Heart right ventricle (tissue), 16 donors: ENCODE measurements at places on chromosomes 5 and 9. TPM values are rescaled to one million over a fixed set of nuclear protein-coding genes. Genes with fewer than 3 reads are reported as not detected.

GRCh38 chr5:41482715-41483114 lies 27.7 kb downstream of the PLCXD3 start:
- DNase-seq: no peak

GRCh38 chr5:67042176-67043003 lies 154.2 kb downstream of the CD180 start:
- DNase-seq: no peak

- DNase-seq: no peak
Measured at GRCh38 chr5:144458216-144458615, 287.5 kb downstream of the KCTD16 start.

GRCh38 chr9:81053298-81054025 lies 635.9 kb downstream of the TLE1 start:
- DNase-seq: no peak

- no peak for DNase-seq
Measured at GRCh38 chr9:121811140-121811539, 159.7 kb downstream of the DAB2IP start.

- DNase-seq: no peak
Measured at GRCh38 chr5:4295663-4296339, 700.2 kb downstream of the IRX1 start.

DNA sequence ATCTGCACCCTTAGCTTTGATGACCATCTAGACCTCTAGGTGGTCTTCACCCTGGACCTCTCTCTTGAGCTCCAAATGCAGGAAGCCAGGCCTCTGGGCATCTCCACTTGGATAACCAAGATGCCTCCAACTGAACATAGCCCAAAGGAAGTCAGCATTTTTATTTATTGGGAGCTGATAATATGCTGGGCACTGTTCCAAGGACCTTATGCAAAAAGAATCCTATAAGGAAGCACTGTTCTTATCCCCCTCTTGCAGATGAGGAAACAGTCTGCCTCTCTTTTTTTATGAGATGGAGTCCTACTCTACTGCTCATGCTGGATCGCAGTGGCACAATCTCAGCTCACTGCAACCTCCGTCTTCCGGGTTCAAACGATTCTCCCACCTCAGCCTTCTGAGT lies 219.9 kb downstream of the CDK5RAP2 start:
- DNase-seq: no peak

DNA sequence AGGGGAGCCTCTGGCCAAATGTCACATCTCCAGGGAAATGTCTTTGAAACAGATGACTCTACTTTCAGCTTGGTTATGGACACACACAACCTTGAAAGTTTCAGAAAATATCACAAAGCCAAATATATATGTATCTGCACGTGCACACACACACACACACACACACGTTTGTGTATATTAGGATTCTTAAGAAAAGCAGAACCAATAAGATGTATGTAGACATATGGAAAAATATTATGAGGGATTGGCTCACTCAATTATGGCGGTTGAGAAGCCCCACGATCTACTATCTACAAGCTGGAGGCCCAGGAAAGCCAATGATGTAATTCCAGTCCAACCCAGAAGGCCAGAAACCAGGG lies 194.9 kb downstream of the PALM2AKAP2 start:
- no peak for DNase-seq

DNA sequence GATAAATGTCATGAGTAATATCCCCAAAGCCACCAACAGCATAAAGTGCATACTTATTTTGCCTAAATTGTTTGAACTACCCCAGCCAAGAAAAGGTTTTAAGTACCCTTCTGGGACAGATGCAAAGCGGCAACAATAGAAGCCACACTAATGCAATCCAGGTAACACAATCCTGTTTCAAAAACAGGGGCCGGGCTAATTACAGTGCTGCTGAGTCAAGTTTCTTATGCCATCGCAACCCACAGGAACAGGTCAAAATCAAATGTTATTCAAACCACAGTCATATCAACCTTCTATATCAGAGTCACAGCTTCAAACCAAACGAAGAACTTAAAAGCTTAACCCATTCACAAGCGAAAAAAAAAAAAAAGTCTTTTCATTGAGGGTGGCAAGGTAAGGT lies 28.3 kb downstream of the EBF1 start:
- DNase-seq: no peak

GRCh38 chr5:146290318-146290717 lies 48.3 kb upstream of the POU4F3 start:
- DNase-seq: no peak

GRCh38 chr9:95854386-95855020 lies 21.0 kb upstream of the ERCC6L2 start:
- DNase-seq: no peak

DNA sequence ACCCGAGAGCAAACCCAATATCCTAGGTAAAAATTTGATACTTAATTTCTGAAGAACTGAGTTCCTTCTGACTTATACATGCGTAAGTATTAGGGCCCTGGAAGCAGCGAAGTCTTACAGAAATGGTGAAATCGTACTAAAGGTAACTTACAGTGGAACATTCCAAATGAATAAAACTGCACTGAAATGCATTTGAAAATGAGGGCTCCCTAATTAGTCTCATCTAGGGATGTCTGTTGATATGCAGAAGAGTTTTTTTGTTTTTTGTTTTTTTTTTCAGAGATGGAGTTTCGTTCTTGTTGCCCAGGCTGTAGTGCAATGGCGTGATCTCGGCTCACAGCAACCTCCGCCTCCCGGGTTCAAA lies 10.4 kb upstream of the NANS start:
- no peak for DNase-seq

GRCh38 chr5:93267276-93267675 lies 313.7 kb downstream of the NR2F1-AS1 start:
- DNase-seq: no peak

- no peak for DNase-seq
Measured at GRCh38 chr5:159102311-159102934, 2.7 kb upstream of the EBF1 start.

DNA sequence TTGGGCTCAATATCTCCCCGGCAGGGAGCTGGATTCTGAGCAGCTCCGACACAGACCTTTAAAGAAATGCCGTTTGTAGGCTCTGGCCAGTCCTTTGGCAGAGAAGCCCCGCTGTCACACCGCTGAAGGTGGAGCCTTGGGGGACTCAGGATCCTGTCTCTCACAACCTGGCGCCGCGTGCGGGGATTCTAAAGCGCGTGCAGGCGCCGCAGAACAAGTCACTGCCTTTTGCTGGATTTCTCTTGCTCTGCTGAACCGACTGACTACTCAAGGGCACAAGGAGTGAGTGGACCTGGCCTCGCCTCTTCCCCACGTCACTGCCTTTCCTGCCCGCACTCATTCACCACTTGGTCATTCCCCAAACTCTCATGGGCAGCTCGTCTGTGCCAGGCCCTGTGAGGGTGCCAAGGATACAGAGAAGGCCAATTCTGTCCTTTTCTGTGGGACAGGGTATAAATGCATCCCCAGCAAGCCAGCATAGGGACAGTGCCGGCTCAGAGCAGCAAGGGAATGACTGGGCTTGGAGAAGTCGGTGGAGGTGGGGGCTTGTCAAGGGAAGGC lies 69.3 kb downstream of the CRB2 start:
- no peak for DNase-seq

DNA sequence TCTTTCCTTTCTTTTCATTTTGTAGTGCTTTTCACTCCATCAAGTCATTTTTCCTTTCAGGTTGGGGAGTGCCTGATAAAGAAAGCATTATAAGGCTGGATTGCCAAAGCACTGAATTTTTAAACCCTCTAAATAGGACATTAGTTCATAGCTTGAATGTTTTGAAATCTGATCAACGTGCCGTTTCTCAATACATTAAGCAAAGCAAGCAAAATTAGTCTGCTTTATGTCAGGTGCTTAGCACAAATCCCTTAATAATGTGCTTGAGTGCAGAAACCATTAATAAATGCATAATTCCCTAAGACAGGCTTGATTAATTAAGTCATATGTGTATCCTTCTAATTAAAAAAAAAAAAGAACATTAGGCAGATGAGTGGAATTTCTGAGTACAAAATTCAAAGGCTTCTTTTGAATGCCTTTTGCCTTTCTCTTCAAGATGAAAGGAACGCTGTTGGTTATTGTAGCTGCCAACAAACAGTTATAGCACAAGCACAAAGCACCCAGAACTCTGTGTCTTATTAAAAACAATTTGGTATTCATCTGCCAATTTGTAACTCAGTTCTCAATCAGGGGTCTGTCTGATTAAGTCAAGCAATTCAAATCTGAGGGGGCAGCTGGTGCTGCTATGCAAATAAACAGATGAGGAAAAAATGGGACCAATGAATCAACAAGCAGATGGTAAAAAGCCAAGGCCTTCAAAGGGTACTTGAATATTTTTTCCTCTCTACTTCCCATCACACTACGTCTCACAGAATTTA lies 233.7 kb downstream of the TLE1 start:
- DNase-seq: no peak

DNA sequence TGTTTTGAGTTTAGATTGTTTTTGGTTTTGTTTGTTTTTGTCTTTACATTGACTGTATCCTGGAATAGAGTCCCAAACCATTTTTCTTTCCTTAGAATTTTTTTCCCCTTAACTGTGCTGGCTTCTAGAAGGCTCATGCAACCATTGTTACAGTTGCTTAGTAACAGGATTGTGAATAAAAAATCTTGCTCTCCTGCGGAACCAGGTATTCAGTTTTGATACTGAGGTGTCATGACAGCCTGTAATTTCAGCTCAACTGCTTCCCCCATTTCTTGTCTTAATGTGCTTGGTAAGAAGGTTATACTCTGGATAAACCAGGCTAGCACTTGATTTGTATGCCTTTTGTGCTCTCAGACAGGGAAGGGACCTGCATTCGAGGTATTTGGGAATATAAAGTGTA lies 42.1 kb downstream of the FOCAD start:
- no peak for DNase-seq

- no peak for DNase-seq
Measured at GRCh38 chr9:78566948-78567675, 270.2 kb downstream of the PSAT1 start.

DNA sequence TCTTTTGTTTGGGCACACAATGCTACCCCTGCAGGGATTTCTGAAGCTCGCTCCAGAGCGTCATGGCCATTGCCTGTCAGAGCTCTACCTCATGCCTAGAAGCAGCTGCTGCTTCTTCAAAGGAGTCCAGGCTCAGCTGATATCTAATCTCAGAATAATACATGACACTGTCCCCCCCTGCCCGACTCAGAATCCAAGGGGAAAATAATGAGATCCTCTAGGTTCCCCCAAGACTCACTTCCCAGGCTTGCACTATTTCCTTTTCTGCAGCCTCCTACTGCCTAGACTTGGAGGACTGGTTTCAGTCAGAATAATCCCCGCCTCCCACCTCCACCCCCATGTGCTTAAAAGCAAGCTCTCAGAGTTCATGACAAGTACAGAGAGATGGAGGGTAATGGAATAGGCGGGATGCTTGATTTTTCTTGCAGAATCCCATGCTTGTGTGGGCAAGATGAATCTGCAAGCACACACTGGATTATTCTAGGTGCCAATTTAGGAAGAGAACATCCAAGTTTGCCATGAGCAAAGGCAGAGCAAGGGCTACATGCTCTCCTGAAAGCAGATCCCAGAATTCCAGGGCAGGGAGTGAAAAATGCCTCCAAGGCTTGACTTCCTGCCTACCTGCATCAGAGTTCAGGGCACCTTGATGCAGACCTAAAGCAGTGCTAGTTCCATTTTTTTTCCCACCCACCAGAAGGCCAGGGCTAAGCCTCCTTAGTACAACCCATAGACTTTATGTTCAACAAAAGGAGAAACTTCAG lies 97.4 kb upstream of the IFNK start:
- no peak for DNase-seq

- no peak for DNase-seq
Measured at GRCh38 chr9:89212171-89212570, 33.6 kb upstream of the SHC3 start.

NTRK2 gene
- 2.3 TPM for polyA plus RNA-seq

SLC45A2 gene
- not detected for polyA plus RNA-seq

SPATA31A7 gene
- not detected for polyA plus RNA-seq

BAAT gene
- 0.03 TPM for polyA plus RNA-seq

ALAD gene
- 48.4 TPM for polyA plus RNA-seq

LCP2 gene
- 2.7 TPM for polyA plus RNA-seq

CDH9 gene
- polyA plus RNA-seq: not detected

PCDHGC5 gene
- 0.38 TPM for polyA plus RNA-seq

HRCT1 gene
- polyA plus RNA-seq: 7.2 TPM

RALGPS1 gene
- polyA plus RNA-seq: 14.4 TPM

SPATA31C1 gene
- polyA plus RNA-seq: not detected

GLDC gene
- polyA plus RNA-seq: not detected
